H1 (cell line): ENCODE measurements at places on chromosomes 2 and 18. TPM values are rescaled to one million over a fixed set of nuclear protein-coding genes. Genes with fewer than 3 reads are reported as not detected.

GRCh38 chr2:61995065-61995464 lies 89.6 kb downstream of the COMMD1 start:
- no peak for DNase-seq

DNA sequence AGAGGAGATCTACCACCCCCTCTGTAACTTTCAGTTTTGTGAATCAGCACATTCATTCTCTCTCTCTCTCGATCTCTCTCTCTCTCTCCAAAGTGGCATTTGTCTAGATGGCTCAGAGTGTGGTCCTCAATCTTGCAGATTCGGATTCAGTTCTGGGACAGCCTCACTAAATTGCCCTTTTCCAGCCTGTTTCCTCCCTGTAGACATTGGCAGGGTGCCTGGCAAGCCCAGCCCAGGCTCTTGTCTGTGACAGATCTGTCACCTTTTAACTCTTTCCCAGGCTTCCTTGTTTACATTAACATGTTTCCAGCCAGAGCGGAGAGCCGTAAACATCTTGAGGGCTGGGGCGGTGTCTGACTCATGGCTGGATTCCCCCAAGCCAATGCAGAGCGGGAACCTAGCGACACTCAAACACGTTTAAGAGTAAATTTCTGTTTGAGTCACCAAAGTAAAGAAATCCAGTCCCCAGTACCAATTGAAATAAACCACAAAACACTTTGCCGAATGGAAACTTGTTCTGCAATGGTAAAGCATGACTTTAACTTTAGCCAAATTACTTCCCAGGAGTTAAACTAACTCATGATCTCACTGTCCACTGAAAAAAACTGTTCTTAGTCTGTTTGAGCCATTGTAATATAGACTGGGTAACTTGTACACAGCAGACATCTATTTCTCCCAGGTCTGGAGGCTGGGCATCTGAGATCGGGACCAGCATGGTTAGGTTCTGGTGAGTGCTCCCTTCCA lies 6.6 kb upstream of the CYP27C1 start:
- no peak for DNase-seq

GRCh38 chr2:6143812-6144211 lies 451.6 kb downstream of the SOX11 start:
- DNase-seq, result no peak

SERPINB4 gene
- total RNA-seq, result 0.32 and 0.96 TPM in 2 replicates

DNA sequence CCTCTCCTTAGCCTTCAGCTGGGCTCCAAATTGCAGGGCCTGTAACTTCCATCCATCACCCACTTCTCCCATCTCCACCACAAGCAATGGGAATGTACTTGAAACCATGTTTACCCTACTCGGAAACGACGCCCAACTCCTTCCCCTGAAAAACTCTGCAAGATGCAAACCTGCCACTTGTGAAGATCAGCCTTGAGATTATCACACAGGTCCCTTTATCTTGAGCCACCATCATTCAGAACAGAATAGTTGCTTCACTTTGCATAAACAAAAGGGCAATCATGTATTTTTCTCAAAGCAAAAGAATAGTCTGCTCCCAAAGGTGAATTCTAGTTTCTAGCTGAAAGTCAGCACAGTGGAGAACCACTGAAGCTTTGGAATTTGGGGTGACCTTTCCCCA lies 75.8 kb downstream of the TNFRSF11A start:
- no peak for DNase-seq

GRCh38 chr18:56652802-56653201 lies 1.6 kb downstream of the WDR7 start:
- DNase-seq, result no peak

DNA sequence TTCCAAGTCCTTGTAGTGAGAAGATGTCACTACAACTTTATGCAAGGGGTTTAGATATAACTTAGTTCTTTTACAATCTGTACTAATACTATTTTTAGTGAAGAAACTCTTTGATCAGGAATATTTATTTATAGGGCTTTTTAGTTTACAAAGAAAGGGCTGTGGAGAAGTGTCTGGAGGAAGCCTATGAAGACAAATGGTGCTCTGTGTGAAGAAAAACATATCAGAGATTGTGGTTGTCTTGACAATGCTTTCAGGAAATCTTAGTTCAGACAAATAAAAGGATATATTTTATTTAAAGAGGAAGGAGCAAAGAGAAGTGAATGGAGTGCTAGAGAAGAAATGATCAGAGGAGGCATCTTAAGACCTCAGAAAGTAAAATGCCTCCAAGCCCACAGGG lies 824.9 kb downstream of the DCDC2C start:
- DNase-seq, result no peak

- DNase-seq, result peak; percentile 56
These were observed 40.8 kb upstream of the FRZB start for GRCh38 chr2:182907081-182907830.

MC5R gene
- 0.31 and 0.37 TPM in 2 replicates for total RNA-seq

DNA sequence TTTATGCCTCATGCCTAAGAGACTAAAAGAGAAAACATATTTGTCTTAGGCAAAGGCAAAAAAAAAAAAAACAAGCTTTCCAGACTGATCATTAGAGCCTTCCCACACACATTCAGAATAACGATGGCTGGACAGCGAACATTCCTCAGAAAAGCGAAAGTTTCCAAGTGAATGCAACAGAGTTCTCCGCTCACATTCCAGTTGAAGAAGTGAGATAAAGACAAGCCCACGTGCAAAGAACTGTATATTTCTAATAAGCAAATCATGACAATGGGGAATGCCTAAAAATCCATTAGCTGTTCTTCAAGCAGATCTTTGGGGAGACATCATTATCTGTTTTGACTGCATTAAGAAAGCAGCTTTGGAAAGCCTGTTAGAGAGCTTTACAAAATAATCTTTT lies 347.9 kb downstream of the METTL4 start:
- no peak for DNase-seq

LRRTM1 gene
- total RNA-seq, result 1.1 and 1.4 TPM in 2 replicates

GRCh38 chr18:61034580-61034979 lies 298.6 kb upstream of the CDH20 start:
- no peak for DNase-seq

DNA sequence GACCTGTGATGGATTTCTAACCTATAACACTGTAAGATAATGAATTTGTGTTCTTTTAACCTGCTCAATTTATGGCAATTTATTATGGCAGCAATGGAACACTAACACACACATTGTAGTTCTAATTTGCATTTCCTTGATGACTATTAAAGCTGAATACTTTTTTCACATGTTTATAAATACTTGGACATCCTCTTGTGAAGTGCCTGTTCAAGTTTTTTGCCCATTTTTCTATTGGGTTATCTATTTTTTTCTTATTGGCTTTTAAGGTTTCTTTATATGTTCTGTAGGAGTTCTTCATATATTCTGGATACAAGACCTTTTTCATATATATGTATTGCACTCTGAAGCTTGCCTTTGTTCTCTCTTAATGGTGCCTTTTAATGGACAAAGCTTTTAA lies 128.5 kb upstream of the PGAP1 start:
- DNase-seq, result no peak

- no peak for DNase-seq
These were observed 849 bp upstream of the ITGB6 start for GRCh38 chr2:160200921-160201320.

DNA sequence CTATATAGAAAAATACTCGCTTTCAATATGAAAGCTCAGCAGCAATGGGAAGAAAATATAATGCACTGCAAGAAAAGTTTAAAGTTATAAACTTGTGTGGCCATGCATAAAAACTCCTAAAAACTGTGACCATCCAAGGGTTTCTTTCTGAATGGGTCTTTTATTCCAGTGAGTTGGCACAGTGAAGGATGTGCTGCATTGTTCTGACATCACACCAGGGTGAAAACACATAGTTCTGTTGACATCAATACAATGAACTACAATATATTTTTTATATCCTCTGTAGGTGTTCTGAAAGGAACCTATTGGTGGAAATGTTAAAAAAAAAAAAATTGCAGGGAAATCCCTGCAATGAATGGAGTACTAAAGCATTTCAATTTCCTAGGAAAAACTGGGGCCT lies 80.2 kb downstream of the CDH20 start:
- no peak for DNase-seq

DNA sequence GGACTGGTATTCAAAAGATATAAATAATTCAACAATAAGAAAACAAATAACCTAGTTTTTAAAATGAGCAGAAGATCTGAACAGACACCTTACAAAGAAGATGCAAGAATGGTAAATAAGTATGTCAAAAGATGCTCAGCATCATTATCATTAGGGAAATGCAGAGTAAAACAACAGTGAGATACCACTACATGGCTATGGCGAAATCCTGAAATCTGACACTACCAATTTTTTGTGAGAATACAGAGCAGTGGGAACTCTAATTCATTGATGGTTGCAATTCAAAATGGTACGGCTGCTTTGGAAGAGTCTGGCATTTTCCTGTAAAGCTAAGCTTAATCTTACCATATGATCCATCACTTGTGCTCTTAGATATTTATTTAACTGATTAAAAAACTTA lies 151.8 kb downstream of the UBR3 start:
- DNase-seq, result no peak

DNA sequence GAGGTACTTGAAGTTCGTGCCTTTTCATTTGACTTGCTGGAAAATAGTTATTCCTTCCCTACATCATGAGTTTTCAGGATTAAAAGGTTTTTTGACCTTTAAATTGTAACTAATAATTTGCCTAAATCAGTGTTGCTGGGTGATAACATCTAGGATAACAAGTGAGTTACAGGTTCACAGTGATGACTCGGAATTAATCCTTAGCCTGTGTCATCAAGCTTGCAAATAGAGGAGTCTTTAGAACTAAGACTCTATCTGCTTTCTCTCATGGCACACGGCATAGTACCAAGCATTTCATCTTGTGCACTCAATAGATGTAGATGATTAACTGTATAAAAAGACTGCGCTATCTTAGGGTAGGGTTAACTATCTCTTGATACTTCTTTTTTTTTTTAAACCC lies 79.5 kb downstream of the CAMKMT start:
- no peak for DNase-seq

DNA sequence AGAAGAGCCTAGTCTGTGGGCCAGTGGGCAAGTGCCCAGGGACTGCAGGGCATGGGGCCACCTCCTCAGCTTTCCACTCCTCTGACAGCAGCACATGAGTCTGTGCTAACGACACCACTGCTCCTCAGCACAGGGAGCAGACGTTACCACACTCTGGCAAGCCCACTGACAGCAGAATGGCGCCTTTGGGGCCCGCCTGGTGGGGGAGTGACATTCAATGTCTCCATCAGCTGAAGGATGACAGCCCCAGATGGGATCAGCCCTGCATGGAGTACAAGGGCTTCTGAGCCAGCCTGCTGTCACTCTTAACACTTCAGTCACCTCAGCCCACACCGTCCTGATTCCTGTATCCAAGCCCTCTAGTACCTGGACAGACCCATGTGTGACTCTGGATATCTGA lies 149.4 kb upstream of the SMAD2 start:
- no peak for DNase-seq

SP140L gene
- total RNA-seq, result 0.31 and 1.5 TPM in 2 replicates

- DNase-seq, result peak; percentile 60
These were observed 628.0 kb downstream of the ZEB2 start for GRCh38 chr2:143891879-143892308.

DNA sequence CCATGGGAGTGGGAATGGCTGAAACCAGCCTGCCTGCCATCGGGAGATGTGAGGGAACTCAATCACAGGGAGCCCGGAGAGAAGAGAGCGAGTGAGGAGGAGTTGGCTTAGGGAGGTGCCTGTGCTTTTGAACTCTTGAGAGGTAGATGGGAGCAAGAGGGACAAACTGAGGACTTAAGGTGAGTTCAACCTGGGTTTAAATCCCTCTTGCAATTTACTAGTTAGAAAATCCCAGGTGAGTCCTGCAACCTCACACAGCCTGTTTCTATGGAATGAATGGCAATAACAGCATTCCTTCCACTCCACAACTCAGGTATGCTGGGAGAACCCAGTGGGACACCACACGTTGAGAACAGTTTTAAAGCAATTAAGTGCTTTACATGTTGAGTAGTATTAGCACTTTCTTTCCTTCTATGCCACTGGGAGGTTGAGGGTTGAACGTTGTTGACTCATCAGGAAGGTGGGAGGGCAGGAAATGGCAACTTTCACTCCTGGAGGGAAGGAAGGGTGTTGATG lies 57.3 kb downstream of the VIT start:
- peak; percentile 34 for DNase-seq

- no peak for DNase-seq
These were observed 56.2 kb upstream of the SLC16A14 start for GRCh38 chr2:230124757-230125431.

DNA sequence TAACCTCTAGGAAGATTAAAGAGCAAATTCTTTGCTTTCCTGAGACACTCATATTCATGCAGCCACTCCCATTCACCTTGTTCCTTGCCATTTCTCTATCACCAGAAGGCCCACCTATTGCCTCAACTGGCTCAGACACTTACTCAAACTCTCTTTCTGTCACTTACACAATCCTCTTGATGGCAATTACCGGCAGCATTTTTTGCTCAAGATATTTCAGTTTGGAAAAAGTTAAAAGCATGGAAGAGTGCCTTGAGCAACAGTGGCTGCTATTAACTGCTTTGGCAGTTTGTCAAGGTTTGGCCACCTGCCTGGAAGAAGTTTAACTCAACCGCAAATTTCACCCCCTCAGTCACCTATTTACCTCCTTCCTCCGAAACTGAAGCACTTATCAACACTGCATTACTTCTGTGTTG lies 1104.0 kb upstream of the PIK3C3 start:
- no peak for DNase-seq

AKAIN1 gene
- total RNA-seq, result not detected in 2 replicates

CAPN13 gene
- total RNA-seq, result 0.94 and 2.4 TPM in 2 replicates

DNA sequence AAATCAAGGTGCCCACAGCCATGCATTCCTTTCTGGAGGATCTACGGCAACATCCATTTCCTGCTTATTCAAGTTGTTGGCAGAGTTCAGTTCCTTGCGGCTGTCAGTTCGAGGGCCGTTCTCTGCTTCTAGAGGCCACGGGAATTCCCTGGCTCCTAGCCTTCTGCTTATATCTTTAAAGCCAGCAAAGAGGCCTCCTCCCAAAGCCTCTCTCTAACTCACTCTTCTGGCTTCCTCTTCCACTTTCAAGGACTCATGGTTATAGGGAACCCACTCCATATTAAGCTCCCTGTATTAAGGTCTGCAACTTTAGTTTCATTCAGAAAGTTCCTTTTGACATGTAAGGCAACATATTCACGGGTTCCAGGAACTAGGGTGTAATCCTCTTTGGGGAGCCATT lies 150.1 kb upstream of the RMP24 start:
- DNase-seq, result no peak

IL1F10 gene
- not detected in 2 replicates for total RNA-seq

DNA sequence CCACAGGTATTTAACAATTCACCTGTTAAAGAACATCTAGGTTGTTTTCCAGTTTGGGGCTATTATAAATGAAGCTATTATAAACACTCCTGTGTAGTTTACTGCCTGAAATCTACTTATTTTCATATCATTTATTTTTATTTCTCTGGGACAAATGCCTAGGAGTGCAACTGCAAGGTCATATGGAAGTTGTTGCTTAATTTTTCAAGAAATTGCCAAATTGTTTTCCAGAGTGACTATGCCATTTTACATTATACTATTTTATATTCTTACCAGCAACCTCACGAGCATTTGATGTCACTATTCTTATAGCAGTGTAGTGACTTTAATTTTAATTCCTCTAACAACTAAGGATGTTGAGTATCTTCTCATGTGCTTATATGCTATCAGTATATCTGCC lies 298.4 kb downstream of the EXOC6B start:
- no peak for DNase-seq
